ENCODE measurements at places on chromosomes 13 and 19.
A peak's percentile ranks its signal among the peaks of the same experiment; 100 is the strongest.

GRCh38 chr19:21358768-21359451, at the start of gene ZNF738:
TSS of gene ZNF738 (plus strand) at chr19:21359000. CDS start at chr19:21359141, 141 bp downstream.
- peak; percentile 6 for DNase-seq

- DNase-seq: no peak
These were observed 101.2 kb upstream of the TEX29 start for GRCh38 chr13:111219280-111219679.

- no peak for DNase-seq
These were observed 13.3 kb upstream of the MISP start for GRCh38 chr19:737591-738093.

DNA sequence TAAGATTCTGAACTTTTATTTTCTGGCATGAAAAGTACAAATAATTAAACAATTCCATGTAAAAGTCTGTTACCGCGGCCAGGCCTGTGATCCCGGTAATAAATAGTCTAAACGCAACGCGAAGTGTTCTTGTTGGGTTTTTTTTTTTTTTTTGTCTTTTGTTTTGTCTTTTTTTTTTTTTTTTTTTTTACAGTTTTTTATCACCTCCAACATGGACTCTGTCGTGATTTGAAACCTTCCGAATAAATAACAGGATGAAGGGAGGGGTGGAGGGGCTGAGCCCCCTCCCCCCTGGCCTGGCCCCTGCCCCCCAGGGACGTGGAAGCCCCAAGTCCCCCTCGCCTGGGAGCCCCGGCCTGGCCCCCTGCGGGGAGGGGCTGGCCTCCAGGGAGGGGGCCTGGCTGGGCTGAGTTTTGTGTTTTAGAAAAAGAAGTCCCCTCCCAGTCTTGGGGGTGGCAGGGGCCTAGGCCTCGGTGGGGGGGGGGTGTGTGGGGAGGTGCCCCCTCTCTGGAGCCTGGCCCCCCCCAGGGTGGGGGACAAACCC, 16.0 kb downstream of the PRKCSH start:
- no peak for DNase-seq

GRCh38 chr19:372306-372890, 27.8 kb upstream of the MIER2 start:
- DNase-seq: no peak

DNA sequence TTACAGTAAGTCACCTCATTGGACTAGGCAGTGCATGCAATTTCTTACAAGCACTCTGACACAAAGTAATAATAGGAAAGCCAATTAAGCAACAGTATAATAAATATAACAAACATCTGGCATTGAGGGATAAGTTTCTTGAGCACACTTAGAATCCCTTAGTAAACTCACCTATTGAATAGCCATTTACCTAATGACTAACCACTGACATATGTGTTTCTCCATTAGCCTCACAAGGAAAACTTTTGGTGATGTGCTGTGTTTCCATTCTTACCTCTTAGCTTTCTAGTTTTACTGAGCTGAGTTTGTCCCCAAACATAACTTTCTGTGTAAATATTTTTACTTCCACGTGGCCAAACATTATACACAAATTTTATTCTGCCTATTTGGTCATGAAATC, 47.4 kb upstream of the PCDH9 start:
- DNase-seq: no peak

- no peak for DNase-seq
These were observed 40.0 kb upstream of the FOXO1 start for GRCh38 chr13:40706439-40706838.

GRCh38 chr19:43664018-43664417, 6.0 kb downstream of the PLAUR start:
- no peak for DNase-seq

- no peak for DNase-seq
These were observed 47.6 kb upstream of the MAP3K10 start for GRCh38 chr19:40143612-40144011.

- DNase-seq: no peak
These were observed 554.1 kb upstream of the MIR17HG start for GRCh38 chr13:90793261-90793820.

GRCh38 chr19:7636317-7636690, 606 bp upstream of the STXBP2 start:
- no peak for DNase-seq

Measured in cortex of kidney (tissue), 1 donor.